ENCODE measurements at places on chromosomes 7 and 10. TPM values are rescaled to one million over a fixed set of nuclear protein-coding genes. Genes with fewer than 3 reads are reported as not detected.

DNA sequence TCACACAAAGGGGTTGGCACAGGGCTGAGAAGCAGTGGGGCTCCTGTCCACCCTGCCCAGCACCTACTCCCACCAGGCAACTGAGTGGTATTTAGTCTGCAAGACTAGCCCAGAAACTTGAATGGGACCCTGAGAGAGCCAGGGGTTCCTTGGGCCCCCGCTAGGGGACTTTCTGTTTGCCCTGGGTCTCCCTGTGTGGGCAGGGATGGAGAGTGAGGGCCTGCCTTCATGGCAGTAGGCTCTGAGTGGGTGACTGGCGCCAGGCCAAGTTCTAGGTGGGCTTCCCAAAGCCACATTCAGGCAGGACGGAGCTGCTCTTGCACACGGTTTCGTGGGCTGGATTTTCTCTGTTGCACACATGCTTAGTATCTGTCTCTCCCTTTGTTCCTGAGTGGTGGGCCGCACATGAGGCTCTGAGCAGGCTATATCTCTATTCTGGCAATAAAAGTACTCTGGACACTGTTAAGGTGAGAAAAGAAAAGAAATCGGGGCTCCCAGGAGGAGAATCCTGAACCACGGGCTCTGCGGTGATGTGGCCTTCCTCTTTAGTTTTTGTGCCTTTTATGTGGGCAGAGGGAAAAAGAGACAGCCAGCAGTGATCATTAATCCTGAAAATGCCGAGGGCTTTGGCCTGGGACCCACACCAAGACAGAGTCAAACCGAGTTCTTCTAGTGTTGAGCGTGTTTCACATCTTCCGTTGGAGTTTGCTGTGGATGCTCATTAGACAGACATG is 26.9 kb downstream of the IL2RA start:
- H3K4me3 ChIP-seq, result no peak overlapping the region
- no peak for DNase-seq
- H3K27ac ChIP-seq, result peak overlapping the region; percentile 38
- H3K36me3 ChIP-seq, result no peaks in the 10 kb centered on the region
- no peaks in the 10 kb centered on the region for H3K27me3 ChIP-seq
- H3K4me1 ChIP-seq, result peaks cover 8% of the 10 kb centered on the region

- H3K27ac ChIP-seq, result no peak overlapping the region
- H3K4me1 ChIP-seq, result no peaks in the 10 kb centered on the region
- no peak overlapping the region for H3K4me3 ChIP-seq
- DNase-seq, result no peak
- H3K36me3 ChIP-seq, result no peaks in the 10 kb centered on the region
These were observed 177.6 kb upstream of the SLC25A13 start for GRCh38 chr7:96499532-96499931.

GRCh38 chr10:5694573-5694972 is 9.9 kb downstream of the TASOR2 start:
- H3K4me3 ChIP-seq, result no peak overlapping the region
- H3K36me3 ChIP-seq, result no peaks in the 10 kb centered on the region
- no peak for DNase-seq
- H3K27me3 ChIP-seq, result no peaks in the 10 kb centered on the region
- H3K27ac ChIP-seq, result no peak overlapping the region
- H3K4me1 ChIP-seq, result no peaks in the 10 kb centered on the region

DNA sequence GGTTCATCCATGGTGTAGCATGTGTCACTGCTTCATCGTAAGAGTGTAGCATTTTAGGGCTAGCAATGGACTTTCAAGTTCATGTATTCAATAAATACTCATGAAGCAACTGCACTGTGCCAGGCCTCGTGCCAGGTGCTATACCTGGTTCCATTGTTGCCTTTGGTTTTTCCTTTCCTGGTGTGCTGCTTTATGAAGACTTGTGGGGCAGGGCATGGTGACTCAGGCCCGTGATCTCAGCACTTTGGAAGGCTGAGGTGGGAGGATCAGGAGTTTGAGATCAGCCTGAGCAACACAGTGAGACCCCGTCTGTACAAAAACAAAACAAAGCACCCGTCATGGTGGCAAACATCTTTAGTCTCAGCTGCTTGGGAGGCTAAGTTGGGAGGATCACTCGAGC is 2.2 kb upstream of the CPA4 start:
- no peaks in the 10 kb centered on the region for H3K36me3 ChIP-seq
- no peaks in the 10 kb centered on the region for H3K27me3 ChIP-seq
- no peaks in the 10 kb centered on the region for H3K4me1 ChIP-seq
- no peak overlapping the region for H3K27ac ChIP-seq
- DNase-seq, result no peak

- no peak overlapping the region for H3K4me3 ChIP-seq
- no peaks in the 10 kb centered on the region for H3K36me3 ChIP-seq
- H3K27me3 ChIP-seq, result no peaks in the 10 kb centered on the region
- no peaks in the 10 kb centered on the region for H3K4me1 ChIP-seq
- DNase-seq, result no peak
- no peak overlapping the region for H3K27ac ChIP-seq
These were observed 21.6 kb upstream of the UPP1 start for GRCh38 chr7:48067475-48067874.

- DNase-seq, result no peak
- no peaks in the 10 kb centered on the region for H3K4me1 ChIP-seq
- H3K4me3 ChIP-seq, result no peak overlapping the region
- no peaks in the 10 kb centered on the region for H3K27me3 ChIP-seq
- no peak overlapping the region for H3K27ac ChIP-seq
- H3K36me3 ChIP-seq, result no peaks in the 10 kb centered on the region
These were observed 44.5 kb upstream of the AGR3 start for GRCh38 chr7:16926283-16926682.

DNA sequence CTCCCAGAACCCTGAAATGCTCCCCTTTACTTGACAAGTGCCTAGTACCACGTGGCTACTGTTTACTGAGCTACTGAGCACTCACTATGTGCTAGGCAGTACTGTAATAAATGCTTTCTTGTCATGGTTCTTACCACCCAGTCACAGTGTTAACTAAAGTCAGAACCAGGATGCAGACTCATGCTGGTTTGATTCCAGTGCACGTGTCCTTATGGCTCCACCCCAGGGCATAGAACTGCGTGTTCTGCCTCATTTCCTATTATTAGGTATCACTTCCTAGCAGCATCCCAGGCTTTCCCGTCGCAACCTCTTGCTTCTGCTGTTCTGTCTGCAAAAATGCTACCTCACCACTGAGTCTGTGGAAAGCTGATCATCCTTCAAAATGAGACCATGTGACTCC is 71.7 kb upstream of the DOCK1 start:
- DNase-seq, result no peak
- no peaks in the 10 kb centered on the region for H3K4me1 ChIP-seq
- no peak overlapping the region for H3K27ac ChIP-seq

- H3K27me3 ChIP-seq, result no peaks in the 10 kb centered on the region
- no peak for DNase-seq
- H3K27ac ChIP-seq, result no peak overlapping the region
- H3K4me3 ChIP-seq, result no peak overlapping the region
- no peaks in the 10 kb centered on the region for H3K36me3 ChIP-seq
These were observed 48.3 kb downstream of the TMEM270 start for GRCh38 chr7:73909051-73909941.

GRCh38 chr10:130041451-130042371 is 68.9 kb downstream of the C10orf143 start:
- DNase-seq, result no peak
- H3K4me3 ChIP-seq, result no peak overlapping the region
- H3K27me3 ChIP-seq, result no peaks in the 10 kb centered on the region
- no peaks in the 10 kb centered on the region for H3K4me1 ChIP-seq

DNA sequence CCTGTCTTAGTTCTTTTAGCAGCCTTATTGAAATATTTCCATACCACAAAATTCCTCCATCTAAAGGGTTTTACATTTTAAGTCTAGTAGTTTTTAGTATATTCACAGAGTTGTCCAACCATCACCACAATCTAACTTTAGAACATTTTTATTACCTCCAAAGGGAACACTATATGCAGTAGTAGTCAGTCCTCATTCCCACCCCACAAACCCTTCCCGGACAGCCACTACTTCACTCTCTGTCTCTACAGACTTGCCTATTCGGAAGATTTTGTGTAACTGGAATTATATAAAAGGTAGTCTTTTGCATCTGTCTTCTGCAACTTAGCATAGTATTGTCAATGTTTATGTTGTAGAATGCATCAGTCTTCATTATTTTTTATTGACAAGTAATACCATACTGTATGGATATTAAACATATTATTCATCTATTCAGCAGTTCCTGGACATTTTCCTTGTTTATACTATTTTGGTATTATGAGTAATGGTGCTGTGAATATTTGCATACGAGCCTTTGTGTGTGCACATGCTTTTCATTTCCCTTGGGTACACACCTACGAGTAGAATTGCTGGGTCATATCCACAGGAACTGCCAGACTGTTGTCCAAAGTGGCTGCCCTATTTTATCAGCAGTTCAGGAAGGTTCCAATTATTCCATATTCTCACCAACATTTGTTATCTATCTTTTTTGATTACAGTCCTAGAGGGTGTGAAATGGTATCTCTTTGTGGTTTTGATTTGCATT is 60.9 kb upstream of the LANCL2 start:
- H3K27me3 ChIP-seq, result no peaks in the 10 kb centered on the region
- no peak overlapping the region for H3K27ac ChIP-seq
- H3K4me3 ChIP-seq, result no peak overlapping the region
- H3K4me1 ChIP-seq, result no peaks in the 10 kb centered on the region

- no peak for DNase-seq
- no peak overlapping the region for H3K4me3 ChIP-seq
- no peaks in the 10 kb centered on the region for H3K4me1 ChIP-seq
- H3K27ac ChIP-seq, result no peak overlapping the region
- H3K36me3 ChIP-seq, result no peaks in the 10 kb centered on the region
- H3K27me3 ChIP-seq, result no peaks in the 10 kb centered on the region
These were observed 49.8 kb upstream of the SRRM3 start for GRCh38 chr7:76151932-76152331.

DNA sequence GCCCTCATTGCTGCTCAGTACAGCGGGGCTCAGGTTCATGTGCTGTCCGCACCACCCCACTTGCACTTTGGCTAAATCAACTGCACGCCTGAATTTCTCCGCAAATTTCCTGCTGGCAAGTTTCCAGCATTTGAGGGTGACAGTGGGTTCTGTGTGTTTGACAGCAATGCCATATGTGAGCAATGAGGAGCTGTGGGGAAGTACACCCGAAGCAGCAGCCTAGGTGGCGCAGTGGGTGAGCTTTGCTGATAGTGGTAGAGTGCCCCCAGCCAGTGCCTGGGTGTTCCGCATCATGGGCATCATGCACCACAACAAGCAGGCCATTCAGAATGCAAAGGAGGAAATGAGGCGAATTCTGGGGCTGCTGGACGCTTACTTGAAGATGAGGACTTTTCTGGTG is 103.9 kb upstream of the POT1 start:
- H3K27me3 ChIP-seq, result no peaks in the 10 kb centered on the region
- H3K27ac ChIP-seq, result no peak overlapping the region
- H3K4me1 ChIP-seq, result no peaks in the 10 kb centered on the region
- DNase-seq, result no peak

GRCh38 chr10:47309408-47310089 is 9.6 kb downstream of the GDF10 start:
- H3K27me3 ChIP-seq, result no peaks in the 10 kb centered on the region
- H3K4me1 ChIP-seq, result no peaks in the 10 kb centered on the region
- no peak overlapping the region for H3K4me3 ChIP-seq
- no peak for DNase-seq

GRCh38 chr7:5500056-5500776 is 76.6 kb upstream of the TNRC18 start:
- no peak for DNase-seq
- no peaks in the 10 kb centered on the region for H3K36me3 ChIP-seq
- H3K27me3 ChIP-seq, result no peaks in the 10 kb centered on the region
- H3K4me1 ChIP-seq, result no peaks in the 10 kb centered on the region
- H3K4me3 ChIP-seq, result no peak overlapping the region

DNA sequence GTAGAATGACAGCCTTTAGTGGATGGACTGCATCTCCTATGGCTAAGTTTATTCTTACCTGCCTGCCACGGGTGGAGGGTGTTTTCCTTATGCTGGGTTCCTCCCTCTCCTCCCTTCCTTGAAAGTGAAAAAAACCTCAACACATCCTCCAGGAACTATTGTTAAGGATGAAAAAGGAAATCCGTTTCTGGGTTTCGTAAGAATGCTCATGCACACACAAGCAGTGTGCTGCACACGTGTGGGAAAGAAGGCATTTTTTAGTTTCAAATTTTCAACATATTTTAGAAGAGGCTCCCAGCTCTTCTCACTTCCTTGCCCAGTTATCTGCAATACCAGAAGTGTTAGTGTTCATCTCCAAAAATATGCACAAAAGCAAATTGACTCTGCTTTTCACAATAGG is 90.6 kb downstream of the FAM171A1 start:
- no peaks in the 10 kb centered on the region for H3K4me1 ChIP-seq
- H3K27ac ChIP-seq, result no peak overlapping the region
- no peak for DNase-seq

DNA sequence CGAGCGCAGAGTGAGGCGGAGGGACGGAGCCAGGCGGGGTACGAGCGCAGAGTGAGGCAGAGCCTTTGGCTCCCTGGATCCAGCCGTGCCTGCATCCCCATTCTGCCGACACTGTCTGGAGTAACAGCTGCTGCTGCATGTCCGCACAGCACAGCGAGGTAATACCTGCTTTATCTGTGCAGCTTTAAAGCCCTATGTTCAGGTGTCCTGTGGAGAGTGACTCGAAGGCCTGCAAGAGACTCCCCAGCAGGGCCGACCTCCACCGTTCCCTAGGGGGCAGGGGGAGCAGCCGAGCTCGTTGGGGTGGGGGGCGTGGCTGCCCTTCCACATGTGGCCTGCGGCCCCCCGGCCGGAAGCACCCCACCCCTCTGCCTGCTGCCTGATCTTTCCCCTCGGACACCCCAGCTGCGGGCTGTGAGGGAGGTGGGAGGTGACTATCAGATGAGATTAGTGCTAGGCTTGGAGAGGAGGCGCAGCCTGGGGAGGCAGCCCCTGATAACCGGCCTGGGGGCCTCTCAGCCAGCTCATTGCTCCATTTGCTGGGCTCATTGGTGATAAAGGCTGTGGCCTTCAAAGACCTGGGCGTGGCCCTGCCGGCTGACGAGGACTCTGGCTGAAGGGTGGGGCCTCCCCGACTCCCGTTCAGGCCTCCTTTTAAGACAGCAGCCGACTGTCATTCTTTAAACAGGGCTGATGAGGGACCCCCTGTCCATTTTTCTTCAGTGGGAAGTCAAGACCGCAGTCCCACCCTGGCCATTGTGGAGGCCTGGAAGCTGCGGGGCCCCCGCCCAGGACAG is 8.0 kb downstream of the VENTX start:
- H3K27ac ChIP-seq, result no peak overlapping the region
- H3K4me3 ChIP-seq, result no peak overlapping the region
- DNase-seq, result no peak
- no peaks in the 10 kb centered on the region for H3K27me3 ChIP-seq
- H3K4me1 ChIP-seq, result no peaks in the 10 kb centered on the region

AGAP4 gene
- total RNA-seq, result 18.7 TPM

WIPF3 gene
- 4.1 TPM for total RNA-seq
